ENCODE measurements at places on chromosomes 5 and 9.

DNA sequence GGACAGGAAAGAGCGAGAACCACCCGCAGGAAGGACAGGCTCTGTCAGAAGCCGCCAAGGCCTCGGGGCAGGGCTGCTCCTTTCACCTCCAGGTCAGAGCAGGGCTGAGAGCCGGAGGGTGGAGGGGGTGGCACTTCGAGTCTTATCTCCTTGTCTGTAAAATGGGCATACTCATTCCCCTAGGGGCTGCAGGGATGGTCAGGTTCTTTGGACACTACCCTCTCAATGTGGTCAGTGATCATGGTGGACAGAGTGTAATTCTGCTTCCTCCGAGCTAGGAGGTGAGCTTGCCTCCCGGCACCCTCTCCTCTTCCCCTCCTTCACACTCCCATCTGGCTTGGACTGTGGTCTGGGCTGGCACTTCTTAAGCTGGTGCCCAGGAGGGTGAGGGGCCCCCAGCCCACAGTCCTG is 39.6 kb downstream of the RGS3 start:
- no peak for DNase-seq

DNA sequence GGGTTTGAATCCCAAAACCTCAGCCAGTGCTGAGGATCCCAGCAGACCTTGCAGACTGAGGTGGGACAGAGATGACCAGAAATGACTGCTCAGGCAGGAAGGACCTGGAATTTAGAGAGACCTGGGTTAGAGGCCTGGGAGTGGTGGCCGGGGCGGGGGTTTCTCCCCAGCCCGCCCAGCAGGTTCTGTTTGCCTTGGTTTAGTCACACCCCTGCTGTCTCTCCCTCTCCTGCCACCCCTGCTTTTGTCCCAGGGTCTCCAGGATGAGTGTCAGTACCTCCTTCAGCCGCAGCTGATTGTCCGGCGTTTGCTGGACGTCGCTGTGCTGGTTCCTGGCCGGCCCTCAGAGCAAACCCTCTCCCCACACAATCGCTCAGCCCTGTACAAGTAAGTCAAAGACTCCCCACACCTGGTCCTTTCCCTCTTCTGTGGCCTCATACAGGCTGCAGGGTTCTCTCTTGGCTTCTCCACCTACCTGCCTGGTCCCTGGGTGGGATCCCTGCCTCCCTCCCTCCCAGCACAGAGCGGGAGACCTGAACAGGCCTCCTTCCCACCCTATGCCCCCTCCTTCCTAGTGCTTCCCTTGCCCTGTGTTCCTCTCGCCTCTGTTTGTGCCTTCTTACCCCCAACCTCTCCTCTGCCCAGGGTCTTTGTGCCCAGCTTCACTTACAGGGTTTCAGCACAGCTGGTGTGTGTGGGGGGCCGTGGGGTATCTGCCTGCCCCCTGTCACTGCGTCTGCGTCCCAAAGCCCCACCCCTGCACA is 12.0 kb downstream of the TMEM8B start:
- no peak for DNase-seq

DNA sequence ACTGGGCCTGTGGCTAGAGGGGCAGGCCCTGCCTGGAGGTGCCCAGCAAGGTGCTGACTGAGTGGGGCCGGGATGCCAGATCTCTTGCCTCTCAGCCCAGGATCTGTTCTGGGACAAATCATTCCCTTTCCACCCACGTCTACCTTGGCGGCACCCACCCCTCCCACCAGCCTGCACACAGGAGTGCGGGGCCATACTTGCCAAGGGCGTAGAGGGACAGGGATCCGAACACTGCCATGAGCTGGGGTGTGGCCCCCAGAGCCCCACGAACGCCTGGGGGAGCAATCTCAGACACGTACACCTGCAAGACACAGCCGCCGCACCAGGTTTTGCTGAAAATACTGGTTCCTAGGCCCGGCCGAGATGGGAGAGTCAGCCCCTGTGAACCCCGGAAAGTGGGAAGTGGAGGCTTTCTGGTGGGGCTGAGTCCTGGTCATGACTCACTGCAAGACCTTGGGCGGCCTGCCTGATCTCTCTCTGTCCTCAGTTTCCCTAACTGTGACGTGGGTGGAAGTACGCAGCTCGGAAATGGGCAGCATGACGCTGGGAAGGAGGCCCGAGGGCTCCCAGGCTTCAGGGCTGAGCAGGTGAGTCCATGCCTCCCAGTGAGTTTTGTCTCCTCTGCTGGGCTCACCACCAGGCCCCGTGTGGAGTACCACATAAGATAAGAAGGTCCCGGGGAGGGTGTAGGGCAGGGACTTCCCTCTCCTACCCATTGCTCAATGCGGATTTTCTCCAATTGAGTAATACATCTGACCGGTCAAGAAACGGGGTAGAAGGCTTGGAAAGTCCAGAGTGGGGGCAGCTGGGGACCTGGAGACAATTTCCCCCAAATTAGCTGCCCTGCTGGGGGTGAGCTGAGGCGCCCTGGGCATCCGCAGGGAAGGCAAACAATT is 2.6 kb downstream of the SLC2A6 start:
- no peak for DNase-seq

DNA sequence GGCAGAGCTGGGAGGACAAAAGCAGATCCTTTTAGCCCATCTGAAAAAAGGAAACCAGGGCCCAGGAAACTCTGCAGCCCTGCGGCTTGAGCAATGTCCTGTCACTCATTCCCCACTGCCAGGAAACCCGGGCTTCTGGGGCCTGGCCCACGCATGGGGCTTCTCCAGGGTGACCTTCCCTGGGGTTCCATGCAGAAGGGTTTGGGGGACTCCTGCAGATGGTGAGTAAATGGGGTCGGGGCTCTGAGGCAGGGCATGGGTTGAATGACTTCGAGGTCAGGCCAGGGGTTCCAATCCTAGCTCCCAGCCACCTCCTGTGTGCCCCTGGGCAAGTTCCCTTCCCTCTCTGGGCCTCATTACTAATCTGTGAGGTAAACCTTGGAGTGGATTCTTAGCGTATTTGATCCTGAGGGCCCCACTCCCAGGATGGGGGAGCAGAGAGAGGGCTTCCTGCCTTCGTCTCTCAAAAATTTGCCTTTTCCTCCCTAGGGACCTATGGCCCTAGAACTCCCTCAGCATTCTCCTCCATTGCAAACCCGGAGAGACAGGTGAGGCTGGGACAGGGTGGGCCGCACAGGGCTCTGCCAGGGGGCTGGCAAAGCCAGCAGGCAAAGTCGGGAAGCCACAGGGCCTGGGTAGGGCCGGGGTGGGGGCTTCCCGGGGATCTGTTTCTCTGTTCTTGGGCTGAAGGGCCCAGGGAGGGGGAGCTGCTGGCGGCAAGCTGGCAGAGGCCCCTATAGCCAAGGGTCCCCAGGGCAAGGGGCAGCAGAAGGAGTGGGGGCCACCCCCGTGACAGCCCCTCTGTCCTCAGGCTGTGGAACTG is 25.8 kb downstream of the ADGRD2 start:
- DNase-seq, result no peak

DNA sequence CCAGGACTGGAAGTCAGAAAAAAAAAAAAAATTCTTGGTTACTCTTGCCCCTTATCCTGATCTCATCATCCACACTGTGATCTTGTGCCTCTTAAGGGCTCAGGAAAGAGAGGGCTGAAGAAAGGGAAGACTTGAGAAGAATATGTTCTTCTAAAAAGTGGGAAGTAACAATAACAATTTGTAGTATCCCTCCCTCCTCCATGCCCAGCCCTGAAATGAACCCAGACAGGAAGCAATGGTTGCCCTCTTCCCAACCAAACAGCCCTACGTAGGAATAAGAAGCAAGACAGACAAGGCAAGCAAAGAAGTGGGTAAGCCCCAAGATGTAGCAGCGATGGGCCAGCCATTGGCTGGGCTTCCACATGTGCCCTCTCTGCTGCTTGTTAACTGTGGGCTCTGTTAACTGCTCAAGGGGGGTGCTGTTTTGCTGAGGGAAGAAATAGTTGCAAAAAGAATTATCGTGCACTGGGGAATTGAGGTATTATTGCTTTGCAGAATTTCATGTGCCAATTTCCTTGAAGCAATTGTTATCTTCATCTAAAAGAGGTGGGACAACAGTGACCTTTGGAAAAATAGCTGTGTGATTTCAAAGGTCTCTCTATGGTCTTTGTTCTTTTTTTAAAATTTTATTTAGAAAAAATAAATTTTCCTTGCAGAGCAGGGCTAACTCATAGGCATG is 146.6 kb upstream of the PCA3 start:
- DNase-seq, result no peak

DNA sequence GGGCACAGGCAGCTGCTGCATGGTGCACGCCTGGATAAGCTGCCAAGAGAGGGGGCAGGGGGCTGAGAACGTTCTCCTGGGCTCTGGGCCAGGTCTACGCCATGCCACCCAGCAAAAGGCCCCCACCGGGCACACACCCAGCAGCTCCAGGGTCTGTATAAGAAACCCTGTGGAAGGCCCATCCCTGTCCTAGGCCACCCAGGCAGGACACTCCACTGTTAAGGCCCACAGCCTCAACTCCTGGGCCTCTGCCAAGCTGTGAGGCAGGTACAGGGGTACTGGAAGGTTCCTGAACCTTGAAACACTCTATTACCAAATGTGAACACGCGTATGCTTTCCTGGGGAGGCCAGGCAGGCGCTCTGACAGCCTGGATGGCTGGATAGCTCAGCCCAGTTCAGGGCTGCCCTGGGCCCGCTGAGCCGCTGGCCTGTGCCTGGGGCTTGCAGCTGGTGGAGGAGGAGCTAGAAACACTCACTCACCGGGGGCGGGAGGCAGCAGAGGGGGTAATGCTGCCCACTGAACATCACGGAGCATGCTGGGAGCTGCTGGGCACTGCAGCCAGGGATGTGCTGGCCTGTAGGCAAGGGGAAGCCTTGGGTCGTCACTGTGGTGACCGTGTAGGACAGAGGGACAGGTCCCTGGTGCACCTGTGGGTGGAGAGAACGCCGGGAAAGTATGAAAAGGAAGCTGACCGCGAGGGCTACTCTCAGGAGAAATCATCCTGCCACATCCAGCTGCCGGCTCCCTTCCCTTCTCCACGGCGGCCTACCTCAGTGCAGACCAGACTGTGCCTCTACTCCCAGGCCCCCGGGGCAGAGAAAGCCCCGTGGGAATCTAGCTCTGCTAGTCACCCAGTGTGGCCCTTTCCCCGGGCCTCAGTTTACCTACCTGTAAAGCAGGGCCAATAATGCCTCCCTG is 6.0 kb downstream of the RNF44 start:
- DNase-seq, result peak; percentile 25

GRCh38 chr9:115018547-115019435 is 88.4 kb upstream of the TNFSF8 start:
- DNase-seq, result peak; percentile 91

- peak; percentile 66 for DNase-seq
These were observed 121.9 kb upstream of the GHR start for GRCh38 chr5:42301349-42301748.

DNA sequence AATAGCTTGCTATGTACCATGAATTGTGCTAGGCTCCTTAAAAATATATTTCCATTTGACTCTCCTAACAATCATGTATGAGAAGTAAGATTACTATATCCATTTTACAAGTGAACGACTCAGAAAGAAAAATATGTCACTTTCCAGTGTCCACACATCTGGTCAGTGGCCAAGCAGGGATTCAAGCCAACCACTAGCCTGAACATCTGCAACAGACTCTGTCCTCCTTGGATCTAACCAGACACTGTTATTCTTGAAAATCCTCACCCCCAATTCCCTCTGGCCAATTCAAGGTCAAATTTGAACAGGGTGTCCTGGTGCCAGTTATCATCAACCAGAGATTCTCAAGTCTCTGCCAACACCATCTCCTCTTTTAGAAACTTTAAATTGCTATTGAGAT is 344.1 kb upstream of the WWC1 start:
- DNase-seq, result no peak

- DNase-seq, result peak; percentile 75
These were observed 75.5 kb upstream of the PUM3 start for GRCh38 chr9:2919347-2919746.

- DNase-seq, result no peak
These were observed 27.8 kb upstream of the LAMC3 start for GRCh38 chr9:130981002-130981755.

DNA sequence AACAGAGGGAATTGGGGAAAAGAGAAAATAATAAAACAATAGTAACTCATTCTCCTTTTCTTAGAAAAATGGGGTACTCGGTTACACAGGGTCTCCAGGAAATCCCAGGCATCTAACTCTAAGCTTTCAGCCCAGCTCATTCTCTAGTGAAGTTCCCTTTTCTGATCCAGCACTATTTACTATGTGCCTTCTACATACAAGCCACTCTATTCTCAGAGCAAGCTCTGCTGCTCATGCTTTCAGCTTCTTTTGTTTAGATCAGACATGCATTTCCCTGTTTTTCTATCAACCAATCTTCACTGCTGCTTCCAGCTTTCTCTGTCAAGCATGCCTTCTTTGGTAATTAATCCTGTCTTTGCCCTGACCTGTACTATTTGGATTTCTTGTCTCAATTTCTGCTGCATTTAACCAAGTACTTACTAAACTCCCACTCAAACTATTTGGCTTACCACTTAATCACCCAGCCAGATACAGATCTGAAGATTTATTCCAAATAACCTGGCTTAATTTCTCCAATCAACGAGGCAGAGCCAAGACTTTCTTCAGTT is 25.3 kb downstream of the OSMR start:
- no peak for DNase-seq

- DNase-seq, result no peak
These were observed 18.6 kb upstream of the ANGPTL2 start for GRCh38 chr9:127140842-127141675.

GRCh38 chr9:85876628-85877027 is 64.3 kb upstream of the NAA35 start:
- no peak for DNase-seq

GRCh38 chr5:154646745-154647113 is 108.4 kb upstream of the LARP1 start:
- no peak for DNase-seq

DNA sequence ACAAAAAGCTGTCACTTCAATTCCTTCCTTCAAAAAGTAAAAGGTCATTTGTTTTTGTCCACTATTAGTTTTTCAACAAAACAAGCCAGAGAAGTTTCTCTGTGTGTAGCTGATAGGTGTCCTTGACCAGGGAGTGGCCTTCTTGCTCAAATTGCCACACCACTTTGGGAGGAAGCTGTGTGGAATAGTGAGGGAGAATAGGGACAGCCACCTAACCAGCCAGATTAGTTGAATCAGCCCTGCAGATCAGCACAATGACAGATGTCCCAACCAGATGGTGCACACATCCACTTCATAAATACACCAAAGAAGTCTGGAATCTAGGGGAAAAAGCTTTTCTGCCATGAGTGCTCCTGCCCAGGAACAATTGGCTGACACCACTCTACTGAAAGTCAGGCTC is 37.2 kb downstream of the NREP start:
- DNase-seq, result peak; percentile 35

GRCh38 chr5:130171699-130172098 is 267.4 kb downstream of the CHSY3 start:
- no peak for DNase-seq

DNA sequence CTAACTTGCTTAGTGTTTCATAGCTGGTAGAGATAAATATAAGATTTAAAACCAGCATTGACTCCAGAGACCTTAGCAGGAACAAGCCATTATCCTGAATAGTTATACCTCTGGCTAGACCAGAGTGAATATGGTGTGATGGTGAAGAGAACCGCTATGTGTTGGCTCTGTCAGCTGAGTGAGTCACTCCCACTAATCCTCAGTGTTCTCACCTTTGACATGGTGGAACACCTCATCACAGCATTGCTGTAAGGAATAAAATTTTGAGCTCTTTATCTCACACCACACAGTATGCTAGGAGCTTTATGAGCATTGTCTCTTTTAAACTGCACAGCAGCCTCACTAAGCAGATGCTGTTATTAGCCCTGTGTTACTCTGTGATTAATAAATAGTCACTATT is 90.7 kb upstream of the DHFR start:
- no peak for DNase-seq

GRCh38 chr9:106405871-106406435 is 457.0 kb upstream of the ZNF462 start:
- peak; percentile 50 for DNase-seq

Data from fibroblast of skin of scalp (primary cell).